ENCODE measurements at places on chromosomes 7 and 10. TPM values are rescaled to one million over a fixed set of nuclear protein-coding genes. Genes with fewer than 3 reads are reported as not detected.

DNA sequence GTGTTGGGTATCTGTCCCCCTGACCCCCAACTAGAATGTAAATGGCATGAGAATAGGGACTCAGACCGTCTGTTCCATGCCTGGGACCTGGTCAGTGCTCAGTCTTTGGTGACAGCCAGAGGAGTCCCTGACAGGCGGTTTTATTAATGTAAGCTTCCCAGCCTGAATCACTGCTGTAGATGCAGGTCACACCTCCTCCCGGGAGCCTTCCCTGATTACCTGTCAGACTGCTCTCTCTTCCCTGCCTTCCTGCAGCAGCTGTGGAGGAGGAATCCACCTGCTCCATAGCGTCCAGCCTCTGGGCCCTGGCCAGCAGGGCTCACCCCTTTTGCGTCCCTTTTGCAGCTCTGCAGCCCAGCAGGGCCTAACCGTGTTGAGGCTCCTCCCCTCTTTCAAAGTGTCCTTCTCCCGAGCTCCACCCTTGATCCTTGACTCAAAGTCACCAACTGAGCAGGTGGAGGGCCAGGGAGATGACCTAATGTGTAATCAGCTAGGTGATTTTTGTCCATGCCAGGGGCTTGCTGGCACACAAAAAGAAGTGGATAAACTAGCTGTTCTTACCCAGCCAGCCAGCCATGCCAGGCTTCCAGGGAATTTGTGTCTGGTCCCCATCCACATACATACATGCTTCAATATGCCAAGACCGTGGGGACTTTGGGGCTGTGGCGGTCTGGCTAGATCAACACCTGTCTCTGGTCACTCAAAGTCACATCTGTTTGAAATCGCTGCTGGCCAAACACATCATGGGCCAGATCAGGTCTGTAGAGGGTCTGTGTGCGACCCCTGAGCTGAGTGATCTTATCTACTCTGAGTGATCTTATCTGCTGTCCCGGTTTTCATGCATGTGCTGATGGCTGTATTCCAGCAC lies 195.1 kb downstream of the CCDC3 start:
- no peak for DNase-seq
- no peak overlapping the region for H3K27ac ChIP-seq
- H3K4me3 ChIP-seq: no peak overlapping the region
- peaks cover 17% of the 10 kb centered on the region for H3K36me3 ChIP-seq
- H3K27me3 ChIP-seq: no peaks in the 10 kb centered on the region

DNA sequence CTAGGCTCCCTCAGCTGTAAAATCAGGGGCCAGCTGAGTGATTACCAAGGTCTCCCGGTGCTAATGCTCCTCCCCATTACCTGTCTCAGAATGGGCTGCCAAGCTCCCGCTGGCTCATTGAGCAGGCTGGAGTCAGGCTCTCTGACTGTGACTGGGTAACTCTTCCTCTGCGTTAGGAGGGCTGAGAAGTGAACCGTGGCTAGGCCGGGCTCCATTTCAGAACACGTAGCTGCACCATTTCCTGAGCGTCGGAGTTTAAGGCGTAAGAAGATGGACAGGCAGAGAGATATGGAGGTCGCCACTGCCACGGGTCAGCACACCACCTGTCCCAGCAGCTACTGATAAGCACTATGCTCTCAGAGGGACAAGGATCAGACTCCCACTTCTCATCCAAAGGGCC lies 250.3 kb downstream of the TCERG1L start:
- no peak overlapping the region for H3K4me3 ChIP-seq
- H3K27me3 ChIP-seq: no peaks in the 10 kb centered on the region
- no peak for DNase-seq
- no peaks in the 10 kb centered on the region for H3K36me3 ChIP-seq

DNA sequence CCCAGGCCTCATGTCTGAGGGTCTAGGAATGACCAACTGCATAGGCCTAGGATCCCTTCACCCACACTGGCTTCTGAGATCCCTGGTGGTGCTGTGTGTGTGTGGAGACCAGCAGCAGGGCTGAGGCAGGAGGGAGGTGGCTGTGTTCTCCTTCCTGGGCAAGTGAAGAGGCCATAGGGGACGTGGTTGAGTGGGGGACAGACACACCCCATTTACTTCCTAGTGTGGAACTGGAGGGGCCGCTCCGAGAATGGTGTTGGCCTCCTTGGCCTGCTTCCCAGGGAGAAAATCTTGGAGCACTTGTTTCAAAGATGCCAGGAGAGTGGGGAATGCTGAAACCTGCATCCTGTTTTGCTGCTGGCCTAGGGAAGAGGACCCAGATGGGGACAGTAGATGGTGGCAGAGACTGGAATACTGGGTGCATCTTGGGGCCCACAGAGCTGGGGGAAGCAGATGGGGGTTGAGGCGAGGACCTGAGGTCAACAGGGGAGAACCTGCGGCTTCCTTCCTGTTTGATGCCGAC lies 19.1 kb downstream of the UBTD1 start:
- no peaks in the 10 kb centered on the region for H3K4me1 ChIP-seq
- H3K4me3 ChIP-seq: no peak overlapping the region

- no peak for DNase-seq
- peaks cover 6% of the 10 kb centered on the region for H3K4me1 ChIP-seq
- no peaks in the 10 kb centered on the region for H3K36me3 ChIP-seq
Observed at GRCh38 chr7:5466551-5466950, 42.9 kb upstream of the TNRC18 start.

The PILRB gene
- total RNA-seq: 129 TPM

DNA sequence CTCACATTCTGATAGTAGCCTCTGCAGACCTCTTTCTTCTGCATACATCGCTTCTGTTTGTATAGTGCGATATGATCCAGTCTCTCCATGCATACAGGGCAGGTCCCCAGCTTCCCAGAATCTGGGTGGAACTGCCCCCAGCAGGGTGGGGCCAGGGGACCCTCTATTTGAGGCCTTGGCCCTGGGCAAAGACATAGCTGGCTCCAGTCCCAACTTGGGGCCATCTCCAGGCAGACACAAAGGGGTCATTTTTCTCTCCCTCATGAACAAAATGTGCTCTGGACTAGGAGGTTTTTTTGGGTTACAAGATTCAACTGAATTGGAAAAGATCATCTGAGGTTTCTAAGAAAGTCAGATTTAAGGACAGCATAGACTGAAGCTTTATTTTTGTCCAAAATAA lies 21.1 kb upstream of the HSPA12A start:
- H3K27ac ChIP-seq: no peak overlapping the region
- peaks cover 1% of the 10 kb centered on the region for H3K36me3 ChIP-seq
- no peak overlapping the region for H3K4me3 ChIP-seq
- H3K4me1 ChIP-seq: no peaks in the 10 kb centered on the region
- peaks cover 43% of the 10 kb centered on the region for H3K27me3 ChIP-seq

The GHRHR gene
- total RNA-seq: not detected

DNA sequence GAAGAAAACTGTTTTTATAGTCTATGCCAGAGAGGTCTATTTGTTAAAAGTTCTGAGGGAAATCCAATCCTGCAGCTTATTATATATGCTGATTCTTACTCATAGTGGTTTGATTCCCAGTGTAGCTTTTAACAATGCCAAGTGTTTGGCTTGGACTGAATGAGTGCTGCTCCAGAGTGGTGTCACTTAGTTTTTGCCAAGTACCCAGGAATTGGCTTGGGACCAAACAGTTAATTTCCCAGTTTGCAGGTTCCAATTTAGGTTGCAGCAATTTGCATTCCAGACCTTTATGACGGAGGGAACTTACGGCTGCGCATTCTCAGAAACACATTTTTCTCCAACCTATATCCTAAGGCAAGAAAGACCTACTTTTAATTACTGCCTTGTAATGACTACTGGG lies 32.4 kb downstream of the NSUN6 start:
- H3K27ac ChIP-seq: no peak overlapping the region
- no peak overlapping the region for H3K4me3 ChIP-seq
- no peaks in the 10 kb centered on the region for H3K27me3 ChIP-seq
- no peak for DNase-seq
- H3K4me1 ChIP-seq: no peaks in the 10 kb centered on the region
- peaks cover 5% of the 10 kb centered on the region for H3K36me3 ChIP-seq

GRCh38 chr7:15925608-15926007 lies 239.1 kb upstream of the MEOX2 start:
- no peak overlapping the region for H3K4me3 ChIP-seq
- DNase-seq: no peak
- H3K4me1 ChIP-seq: no peaks in the 10 kb centered on the region
- H3K27me3 ChIP-seq: no peaks in the 10 kb centered on the region
